ENCODE measurements at places on chromosomes 5 and 9.

GRCh38 chr5:33408816-33409215, 31.9 kb upstream of the TARS1 start:
- DNase-seq, result no peak

DNA sequence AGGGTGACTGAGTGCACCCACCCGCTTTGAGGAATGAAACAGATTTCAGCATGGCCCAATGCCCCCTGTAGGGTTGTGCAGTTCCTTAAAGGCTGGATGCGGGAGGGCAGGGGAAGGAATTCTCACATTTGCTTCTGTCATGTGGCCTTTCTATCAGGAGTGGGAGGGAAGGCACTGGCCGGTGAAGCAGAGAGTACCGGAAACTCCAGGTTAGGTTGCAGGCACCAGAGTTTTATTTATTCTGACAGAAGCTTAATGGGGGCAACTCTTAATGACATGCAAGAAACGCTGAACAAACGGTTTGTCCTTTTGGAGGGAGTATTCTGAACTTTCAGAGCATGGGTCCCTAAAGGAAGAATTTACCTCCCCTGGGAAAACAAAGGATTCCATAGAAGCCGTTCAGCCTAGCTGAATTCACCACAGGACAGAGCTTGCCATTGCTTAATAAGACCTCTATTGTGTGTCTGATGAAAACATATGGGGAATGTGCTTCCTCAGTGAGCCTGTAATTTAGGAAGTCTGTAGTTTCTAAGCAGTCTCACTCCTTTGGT, 44.1 kb upstream of the EQTN start:
- DNase-seq, result no peak

DNA sequence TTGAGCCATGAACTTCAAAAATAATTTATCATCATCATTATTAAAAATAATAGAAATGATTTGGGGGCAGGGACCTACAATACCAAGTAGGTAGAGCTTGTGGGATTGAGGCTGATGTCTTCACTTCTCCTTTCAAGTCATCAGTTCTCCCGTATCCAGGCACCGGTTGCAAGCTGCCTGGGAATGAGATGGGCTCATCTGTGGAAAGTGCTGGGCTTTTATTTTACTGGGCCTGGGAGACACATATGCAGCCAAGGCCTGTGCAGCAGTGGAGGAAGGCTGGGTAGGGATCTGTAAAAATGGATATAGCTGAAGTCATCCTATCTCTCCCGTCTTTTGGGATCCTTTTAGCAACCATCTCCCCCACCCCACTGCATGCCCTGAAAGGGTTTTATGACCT, 284.1 kb upstream of the CLINT1 start:
- no peak for DNase-seq

DNA sequence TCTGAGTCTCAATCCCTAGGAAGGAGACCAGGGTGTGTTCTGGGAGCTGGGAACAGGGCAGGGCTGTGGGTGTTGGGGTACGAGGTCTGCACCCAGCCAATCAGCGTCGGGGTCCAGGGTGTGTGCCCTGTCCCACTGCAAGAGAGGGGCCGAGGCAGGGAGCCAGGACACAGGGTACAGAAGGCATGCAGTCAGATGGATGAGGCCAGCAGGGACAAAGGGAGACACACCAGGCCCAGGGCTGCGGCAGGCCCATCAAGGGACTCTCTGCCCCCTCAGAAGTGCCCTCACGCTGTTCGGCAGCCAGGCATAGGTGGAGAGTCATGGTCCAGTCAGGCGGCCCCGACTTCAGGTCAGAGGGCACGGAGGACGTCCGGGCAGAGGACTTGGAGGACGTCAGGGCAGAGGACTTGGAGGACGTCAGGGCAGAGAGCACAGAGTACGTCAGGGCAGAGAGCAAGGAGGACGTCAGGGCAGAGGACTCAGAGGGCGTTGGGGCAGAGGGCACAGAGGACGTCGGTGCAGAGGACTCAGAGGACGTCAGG, 28.8 kb upstream of the ADAMTS2 start:
- no peak for DNase-seq
